Right kidney (tissue), 9 donors: ENCODE measurements at places on chromosomes 12 and 14.

GRCh38 chr12:133120385-133121191 is 9.5 kb downstream of the ZNF891 start:
- no peak for DNase-seq

- DNase-seq: no peak
Observed at GRCh38 chr12:85713373-85713772, 122.8 kb downstream of the RASSF9 start.

GRCh38 chr12:32063796-32064195 is 42.9 kb upstream of the BICD1 start:
- no peak for DNase-seq

GRCh38 chr14:59920378-59920683 is 387 bp downstream of the LRRC9 start:
- DNase-seq: no peak

- DNase-seq: no peak
Observed at GRCh38 chr14:73760598-73761586, 46.7 kb upstream of the PNMA1 start.

GRCh38 chr12:121453629-121454028 is 53.7 kb downstream of the RNF34 start:
- peak; percentile 45 for DNase-seq

GRCh38 chr12:131478468-131478867 is 232.4 kb upstream of the SFSWAP start:
- DNase-seq: no peak

DNA sequence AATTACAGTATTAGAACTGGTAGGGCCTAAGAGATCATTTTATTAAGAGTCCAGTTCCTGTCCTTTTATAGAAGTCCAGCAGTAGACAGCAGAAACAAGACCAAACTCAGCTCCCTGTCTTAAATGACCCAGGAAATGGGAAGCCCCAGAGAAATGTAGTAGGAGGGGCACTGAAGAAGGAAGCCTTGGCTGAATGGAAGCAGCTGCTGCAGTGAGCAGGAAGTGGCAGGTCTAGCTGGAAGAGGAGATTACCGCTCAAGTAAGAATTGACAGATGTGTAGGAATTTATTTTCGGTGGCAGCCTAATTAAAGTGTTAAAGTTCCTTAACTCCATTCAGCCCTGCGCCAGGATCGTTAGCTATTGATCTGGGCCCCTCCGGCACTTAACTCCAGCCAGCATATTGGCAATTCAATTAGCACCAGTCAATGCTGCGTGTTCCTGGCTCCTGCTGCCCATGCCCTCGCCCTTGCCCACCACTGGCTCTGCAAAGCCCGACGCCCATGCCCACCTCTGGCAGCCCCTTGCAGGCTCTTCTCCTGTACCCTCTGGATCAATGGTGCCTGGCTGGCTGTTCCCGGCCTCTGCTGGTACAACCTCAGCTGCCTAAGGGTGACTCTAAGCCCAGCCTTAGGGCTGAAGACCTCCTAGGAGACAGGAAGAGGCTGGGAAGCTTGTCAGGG is 21.1 kb downstream of the ZFHX2 start:
- DNase-seq: no peak

DNA sequence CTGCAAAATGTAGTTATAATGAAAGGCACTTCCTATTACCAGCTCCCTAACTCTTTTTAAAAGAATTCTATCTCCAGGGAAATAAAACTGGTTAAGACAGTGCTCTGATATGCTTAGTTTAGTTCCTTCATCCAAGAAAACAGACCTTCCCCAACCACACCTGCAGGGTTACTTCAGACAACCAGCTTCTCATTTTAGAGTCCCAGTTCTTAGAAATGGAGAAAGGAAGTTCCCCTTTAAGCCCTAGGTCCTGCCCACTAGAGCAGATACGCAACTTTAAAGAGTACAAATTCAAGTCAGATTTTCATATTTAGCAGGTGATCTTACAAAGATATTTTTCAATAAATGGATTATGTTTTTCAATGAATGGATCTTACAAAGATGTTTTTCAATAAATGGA is 4.4 kb upstream of the WSB2 start:
- DNase-seq: no peak

- no peak for DNase-seq
Observed at GRCh38 chr14:29603696-29604095, 324.0 kb downstream of the PRKD1 start.

GRCh38 chr14:104036212-104036611 is 49.3 kb upstream of the ASPG start:
- no peak for DNase-seq

- no peak for DNase-seq
Observed at GRCh38 chr14:106417224-106418049, 891.1 kb downstream of the TMEM121 start.

DNA sequence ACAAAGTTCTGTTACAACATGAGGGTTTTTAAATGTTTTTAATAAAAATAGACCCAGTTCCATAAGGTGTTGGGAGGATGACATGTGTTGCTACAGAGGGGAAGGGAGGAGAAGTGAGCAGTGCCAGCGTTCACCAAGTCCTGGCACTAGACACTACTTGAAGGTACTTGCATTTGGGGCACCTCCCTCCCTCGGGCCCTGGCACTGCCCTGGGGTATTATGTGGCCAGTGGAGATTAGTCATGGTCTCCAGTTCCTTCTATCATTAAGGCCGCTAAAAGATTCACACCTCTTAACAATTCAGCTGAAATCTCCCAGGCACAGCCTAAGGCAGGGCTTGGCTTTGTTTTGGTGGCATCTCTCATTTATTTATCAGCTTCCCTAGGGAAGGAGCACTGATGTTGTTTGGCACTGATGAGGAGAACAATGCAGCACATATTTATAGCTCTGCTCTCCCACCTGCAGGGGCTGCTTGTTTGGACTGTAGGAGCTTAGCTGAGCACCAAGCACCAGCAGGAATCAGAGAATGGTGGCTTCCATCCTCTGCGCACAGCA is 155.5 kb upstream of the NTF3 start:
- no peak for DNase-seq

DNA sequence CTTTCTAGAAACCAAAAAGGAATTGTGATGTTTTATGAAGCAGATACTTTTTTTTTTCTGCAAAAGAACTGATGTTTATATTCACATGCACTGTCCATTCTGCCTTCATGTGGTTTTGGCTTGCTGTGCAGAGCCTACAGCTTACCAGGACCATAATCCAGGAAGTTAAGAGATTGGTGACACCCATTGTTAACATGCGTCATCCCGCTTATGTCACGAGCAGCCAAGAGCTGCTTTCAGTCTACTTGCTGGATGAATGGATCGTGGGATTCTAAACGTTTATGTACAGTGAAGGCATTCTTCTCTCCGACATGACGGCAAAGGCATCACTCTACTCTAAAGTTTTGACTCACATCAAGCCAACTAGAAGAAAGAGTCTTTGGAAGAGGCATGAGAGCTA is 76.6 kb downstream of the PAX9 start:
- no peak for DNase-seq

GRCh38 chr12:20368114-20368650 is at the start of gene PDE3A:
Gene PDE3A, plus strand, starts transcription at chr12:20368537. Its CDS starts 748 bp downstream, at chr12:20369285.
- peak; percentile 94 for DNase-seq

- DNase-seq: peak; percentile 91
Observed at GRCh38 chr14:52950410-52950897, 396 bp downstream of the FERMT2 start.

GRCh38 chr12:109998241-109998903 is 858 bp upstream of the ANKRD13A start:
- peak; percentile 6 for DNase-seq

GRCh38 chr14:68800390-68800789 is 7.5 kb upstream of the ZFP36L1 start:
- no peak for DNase-seq

- DNase-seq: no peak
Observed at GRCh38 chr14:89855961-89856656, 98.4 kb downstream of the EFCAB11 start.

- no peak for DNase-seq
Observed at GRCh38 chr12:66742508-66743367, 63.9 kb upstream of the GRIP1 start.

- no peak for DNase-seq
Observed at GRCh38 chr12:132539016-132539773, 49.2 kb downstream of the FBRSL1 start.

DNA sequence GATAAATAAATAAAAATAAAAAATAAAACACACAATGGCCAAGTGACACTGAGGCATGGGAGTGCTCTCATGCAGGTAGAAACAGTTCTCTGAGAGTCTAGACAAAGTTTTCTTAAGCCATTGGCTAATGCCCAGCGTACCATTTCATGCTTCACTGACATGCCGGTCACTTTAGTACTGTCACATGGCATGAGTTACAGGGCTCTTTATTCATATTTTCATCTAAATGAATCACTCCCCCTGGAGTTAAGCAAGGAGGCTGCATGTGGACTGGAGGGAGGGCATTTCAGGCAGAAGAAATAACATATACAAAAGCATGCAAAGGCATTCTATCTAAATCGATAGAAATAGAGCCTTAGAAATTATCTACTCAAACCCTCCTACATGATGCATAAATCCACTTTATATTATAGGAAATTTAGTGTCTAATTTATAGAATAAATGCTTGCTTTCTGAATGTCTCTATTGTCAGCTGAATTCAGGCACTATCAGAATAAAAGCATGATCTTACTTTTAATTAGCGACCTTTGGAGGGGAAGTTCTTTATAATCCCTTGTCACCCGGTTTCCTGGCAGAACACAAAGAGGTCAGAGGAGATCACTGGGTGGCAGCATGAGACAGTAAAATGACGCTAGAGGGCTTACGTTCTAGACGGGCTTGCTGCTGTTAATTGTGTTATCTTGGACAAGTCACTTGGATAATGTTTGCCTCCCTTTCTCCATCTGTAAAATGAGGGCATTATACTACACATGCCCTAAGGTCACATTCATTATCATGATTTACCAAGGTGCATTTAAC is 17.5 kb downstream of the DYRK4 start:
- DNase-seq: no peak

DNA sequence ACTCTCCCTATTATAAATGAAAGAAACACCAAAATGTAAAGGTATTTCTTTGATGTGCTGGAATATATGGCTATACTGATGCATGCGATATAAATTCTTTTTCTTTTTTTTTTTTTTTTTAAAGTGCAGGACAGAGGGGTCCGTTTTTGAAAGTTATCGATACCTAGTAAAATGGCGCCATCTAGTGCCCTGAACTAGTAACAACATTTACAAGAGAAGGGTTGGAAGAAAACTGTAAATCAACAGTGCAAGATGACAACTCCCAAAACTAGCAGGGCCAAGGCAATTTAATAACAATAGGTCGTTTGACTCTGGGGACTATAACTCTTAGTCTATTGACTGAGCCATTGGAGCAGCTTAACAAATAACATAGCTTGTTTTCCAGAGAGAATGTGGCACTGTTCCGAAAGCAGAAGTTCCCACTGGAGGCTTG is 137.7 kb downstream of the SPTSSA start:
- DNase-seq: no peak

GRCh38 chr14:32004300-32004699 is 72.8 kb upstream of the ARHGAP5 start:
- DNase-seq: no peak

- DNase-seq: no peak
Observed at GRCh38 chr14:98704441-98704840, 567.6 kb downstream of the BCL11B start.

- DNase-seq: no peak
Observed at GRCh38 chr12:71335151-71335962, 104.2 kb upstream of the LGR5 start.

- DNase-seq: no peak
Observed at GRCh38 chr14:37237735-37238200, 40.0 kb downstream of the MIPOL1 start.

DNA sequence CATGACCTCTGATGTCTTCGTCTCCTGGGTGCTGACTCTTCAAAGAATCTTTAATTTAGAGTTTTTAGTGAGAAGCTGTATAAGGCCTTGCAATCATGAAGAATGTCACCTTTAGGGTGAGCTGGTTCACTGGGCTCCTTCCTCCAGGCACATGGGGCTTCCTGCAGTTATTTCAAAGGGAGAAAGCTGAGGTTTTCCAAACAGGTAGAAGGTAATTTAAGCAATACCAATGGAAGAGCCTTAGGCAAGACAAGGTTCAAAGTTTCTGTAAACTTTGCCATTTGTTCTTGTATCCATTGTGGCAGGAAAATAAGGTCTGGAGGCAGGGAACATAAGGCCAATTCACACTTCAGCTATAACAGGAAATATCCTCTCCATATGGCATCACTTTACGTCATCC is 88.0 kb upstream of the EIF5 start:
- no peak for DNase-seq

GRCh38 chr12:98697209-98697608 is 52.1 kb downstream of the APAF1 start:
- DNase-seq: no peak

GRCh38 chr14:78758333-78758732 is 588.2 kb downstream of the NRXN3 start:
- DNase-seq: peak; percentile 7

GRCh38 chr14:64970776-64971477 is 1.2 kb downstream of the RAB15 start:
- no peak for DNase-seq

DNA sequence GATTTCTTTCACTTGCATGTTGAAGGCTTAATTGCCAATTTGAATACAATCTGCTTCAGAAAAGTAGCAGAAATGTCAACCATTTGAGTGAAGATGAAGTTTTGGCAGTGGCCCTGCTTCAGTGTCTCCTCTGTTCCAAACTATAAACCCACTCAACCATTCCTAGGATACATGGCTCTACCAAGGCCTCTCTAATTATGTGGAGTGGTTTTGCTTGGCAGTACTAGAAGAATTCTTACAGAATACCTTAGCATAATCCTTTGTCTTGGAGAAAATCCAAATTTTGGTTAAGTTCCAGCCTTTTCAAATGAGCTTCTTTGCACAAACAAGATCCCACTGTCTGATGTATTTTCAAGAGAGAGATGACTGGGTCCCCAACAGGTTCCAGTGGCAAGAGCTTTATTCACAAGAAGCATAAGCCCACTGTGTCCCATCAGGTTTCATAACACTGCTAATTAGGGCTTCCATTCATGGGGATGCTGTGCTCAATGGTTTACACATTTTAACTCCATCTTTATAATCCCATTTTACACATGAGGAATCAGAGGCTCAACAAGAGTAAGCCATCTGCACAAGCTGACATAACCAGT is 234.5 kb downstream of the IPO8 start:
- no peak for DNase-seq

- DNase-seq: no peak
Observed at GRCh38 chr12:130246560-130246959, 84.3 kb downstream of the FZD10 start.

GRCh38 chr12:118822512-118822911 is 158.8 kb upstream of the SRRM4 start:
- DNase-seq: no peak

DNA sequence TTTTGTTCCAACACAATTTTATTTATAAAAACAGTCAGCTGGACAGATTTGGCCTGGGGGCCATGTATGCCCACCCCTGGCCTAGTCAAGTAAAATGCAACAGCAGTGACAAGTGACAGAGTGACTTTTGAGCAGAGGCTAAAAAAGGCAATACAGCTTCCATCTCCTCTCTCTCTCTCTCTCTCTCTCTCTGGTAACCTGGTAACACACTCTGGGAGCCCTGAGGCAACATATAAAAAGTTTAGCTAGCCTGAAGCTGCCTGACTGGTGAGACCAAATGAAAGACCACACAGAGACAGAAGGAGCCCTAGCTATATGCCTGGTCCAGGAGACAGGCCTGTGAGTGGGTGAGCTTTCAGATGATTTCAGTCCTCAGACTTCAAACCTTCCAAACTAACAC is 105.4 kb downstream of the DENND5B start:
- DNase-seq: no peak

GRCh38 chr14:80587096-80587724 is 354.3 kb downstream of the CEP128 start:
- no peak for DNase-seq

GRCh38 chr12:24719293-24719721 is 229.6 kb downstream of the BCAT1 start:
- no peak for DNase-seq

- DNase-seq: no peak
Observed at GRCh38 chr14:41824441-41824840, 217.8 kb downstream of the LRFN5 start.
